Gastrocnemius medialis (tissue), 4 donors: ENCODE measurements at places on chromosomes 3 and 15. TPM values are rescaled to one million over a fixed set of nuclear protein-coding genes. Genes with fewer than 3 reads are reported as not detected.

Gene MED12L
- 0.05 TPM for total RNA-seq

Gene MINDY4B
- not detected for total RNA-seq

- no peak for DNase-seq
- no peak overlapping the region for H3K4me3 ChIP-seq
- H3K36me3 ChIP-seq: no peaks in the 10 kb centered on the region
- no peak overlapping the region for H3K27ac ChIP-seq
- H3K27me3 ChIP-seq: no peaks in the 10 kb centered on the region
These were observed 14.9 kb downstream of the CHST2 start for GRCh38 chr3:143134471-143134870.

Gene PAK6
- 1.4 TPM for total RNA-seq

DNA sequence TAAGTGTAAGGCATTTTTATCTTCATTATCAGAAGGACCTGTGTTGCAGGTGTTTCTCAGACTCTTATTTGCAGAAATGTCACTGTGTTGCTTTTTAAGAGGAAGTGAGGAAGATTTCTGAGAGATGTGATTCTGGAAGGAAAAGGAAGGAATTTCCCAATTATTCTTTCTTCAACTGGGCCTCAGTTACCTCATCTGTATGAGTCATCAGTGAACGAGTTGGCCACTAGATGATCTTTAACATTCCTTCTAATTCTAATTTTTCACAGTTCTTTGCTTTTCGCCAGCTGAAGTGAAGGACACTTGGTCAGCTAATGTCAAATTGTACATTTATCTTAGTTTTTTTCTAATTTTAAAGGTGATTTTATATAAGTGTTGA, 28.9 kb downstream of the CLEC3B start:
- peak overlapping the region; percentile 24 for H3K27ac ChIP-seq
- H3K27me3 ChIP-seq: no peaks in the 10 kb centered on the region
- H3K4me1 ChIP-seq: peaks cover 28% of the 10 kb centered on the region
- DNase-seq: no peak
- H3K4me3 ChIP-seq: no peak overlapping the region

DNA sequence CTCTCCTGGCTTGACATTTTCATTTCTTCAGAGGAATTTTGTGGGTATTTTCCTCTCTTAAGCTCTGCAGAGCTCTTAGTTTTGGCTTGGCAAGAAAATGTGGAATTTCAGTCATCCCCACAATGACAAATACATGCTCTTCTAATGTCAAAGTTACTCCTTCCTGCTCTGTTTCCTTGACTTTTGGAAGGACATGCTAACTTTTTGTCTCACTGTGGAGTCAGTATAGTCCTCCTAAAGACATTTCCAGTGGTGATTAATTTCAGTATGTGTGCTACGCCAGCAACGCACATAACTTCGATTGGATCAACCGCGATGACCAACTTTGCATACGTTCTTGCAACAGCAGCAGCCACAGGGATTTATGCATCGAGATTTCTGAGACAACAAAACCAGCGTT, 13.3 kb downstream of the EBLN2 start:
- no peak overlapping the region for H3K27ac ChIP-seq
- H3K4me1 ChIP-seq: peaks cover 16% of the 10 kb centered on the region
- H3K27me3 ChIP-seq: no peaks in the 10 kb centered on the region
- no peak overlapping the region for H3K4me3 ChIP-seq

Gene DNAH1
- total RNA-seq: 2.2 TPM

DNA sequence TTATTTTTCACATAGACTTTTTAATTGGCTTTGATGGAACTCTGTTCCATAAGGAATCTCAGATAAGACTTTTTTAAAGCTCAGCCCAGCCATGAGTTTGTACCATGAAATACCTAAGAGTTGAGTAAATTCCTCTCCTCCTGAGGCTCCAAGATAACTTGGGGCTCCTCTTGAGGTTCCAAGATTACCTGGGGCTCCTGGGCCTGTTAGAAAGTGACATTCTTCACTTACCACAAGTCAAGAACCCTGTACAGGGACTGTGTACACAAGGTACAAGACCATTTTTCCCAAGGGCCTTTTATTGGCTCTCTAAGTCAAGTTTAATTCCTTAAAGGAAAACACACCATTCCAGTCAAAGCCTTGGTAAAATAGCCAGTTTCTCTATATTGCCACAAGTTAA, 111.3 kb upstream of the PRR20G start:
- no peaks in the 10 kb centered on the region for H3K27me3 ChIP-seq
- no peaks in the 10 kb centered on the region for H3K36me3 ChIP-seq
- no peak overlapping the region for H3K4me3 ChIP-seq
- no peaks in the 10 kb centered on the region for H3K4me1 ChIP-seq
- no peak overlapping the region for H3K27ac ChIP-seq

- DNase-seq: no peak
- H3K36me3 ChIP-seq: no peaks in the 10 kb centered on the region
- H3K4me3 ChIP-seq: no peak overlapping the region
- H3K27ac ChIP-seq: no peak overlapping the region
- no peaks in the 10 kb centered on the region for H3K4me1 ChIP-seq
These were observed 319.6 kb upstream of the TBC1D5 start for GRCh38 chr3:18061737-18062656.

Gene ARL6
- total RNA-seq: 1.2 TPM

DNA sequence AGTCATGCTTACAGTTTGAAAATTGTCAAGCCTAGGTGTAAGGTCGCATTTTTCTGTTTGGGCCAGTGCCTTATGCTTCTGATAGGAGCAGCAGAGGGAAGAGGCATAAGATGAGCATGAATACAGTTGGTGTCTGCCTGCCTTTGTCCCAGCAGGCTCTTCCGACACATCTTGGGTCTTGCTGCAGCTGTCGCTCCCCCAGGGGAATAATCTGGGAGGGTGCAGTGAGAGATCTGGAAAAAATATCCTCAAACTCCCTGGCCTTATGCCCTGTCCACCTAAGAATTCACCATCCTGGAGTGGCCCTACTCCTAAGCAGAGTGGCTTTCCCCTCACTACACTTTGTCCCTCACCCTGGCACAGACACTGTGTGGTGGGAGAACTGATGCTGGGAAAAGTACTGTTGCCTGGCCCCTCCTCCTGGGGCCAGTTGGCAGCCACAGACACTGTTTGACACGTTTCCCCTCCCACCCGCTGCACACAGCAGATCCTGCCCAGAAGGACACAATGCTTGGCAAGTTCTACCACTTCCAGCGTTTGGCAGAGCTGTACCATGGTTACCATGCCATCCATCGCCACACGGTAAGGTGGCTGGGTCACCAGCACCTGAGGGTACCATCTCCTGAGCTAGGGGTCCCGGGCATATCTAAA, 21.1 kb upstream of the RHO start:
- H3K4me1 ChIP-seq: peaks cover 51% of the 10 kb centered on the region
- H3K27ac ChIP-seq: no peak overlapping the region
- no peak for DNase-seq
- no peaks in the 10 kb centered on the region for H3K27me3 ChIP-seq
- H3K4me3 ChIP-seq: no peak overlapping the region
- H3K36me3 ChIP-seq: no peaks in the 10 kb centered on the region

DNA sequence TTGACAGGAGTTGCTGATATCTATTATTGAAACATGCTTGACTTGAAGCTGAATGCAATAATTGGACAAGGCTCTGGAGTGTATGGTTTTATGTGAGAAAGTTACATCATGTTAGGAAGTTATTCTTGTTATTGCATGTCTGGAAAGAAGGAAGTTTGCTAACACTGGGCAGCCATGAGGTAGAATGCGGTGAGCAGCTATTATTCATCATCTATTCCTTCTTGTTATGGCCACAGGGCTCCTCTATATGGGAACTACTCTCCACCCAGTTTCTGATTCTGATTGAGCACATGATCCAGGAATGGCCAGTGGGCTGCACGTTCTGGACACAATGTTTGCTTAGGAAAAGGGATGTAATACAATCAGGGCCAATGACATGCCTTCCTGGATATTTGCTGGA, 37.8 kb upstream of the SCN5A start:
- no peak overlapping the region for H3K4me3 ChIP-seq
- no peaks in the 10 kb centered on the region for H3K27me3 ChIP-seq
- H3K4me1 ChIP-seq: no peaks in the 10 kb centered on the region
- no peak for DNase-seq

- DNase-seq: no peak
- H3K27ac ChIP-seq: no peak overlapping the region
- H3K27me3 ChIP-seq: no peaks in the 10 kb centered on the region
- H3K4me1 ChIP-seq: peaks cover 17% of the 10 kb centered on the region
- no peak overlapping the region for H3K4me3 ChIP-seq
These were observed 273.6 kb downstream of the FOXP1 start for GRCh38 chr3:71309886-71310285.

DNA sequence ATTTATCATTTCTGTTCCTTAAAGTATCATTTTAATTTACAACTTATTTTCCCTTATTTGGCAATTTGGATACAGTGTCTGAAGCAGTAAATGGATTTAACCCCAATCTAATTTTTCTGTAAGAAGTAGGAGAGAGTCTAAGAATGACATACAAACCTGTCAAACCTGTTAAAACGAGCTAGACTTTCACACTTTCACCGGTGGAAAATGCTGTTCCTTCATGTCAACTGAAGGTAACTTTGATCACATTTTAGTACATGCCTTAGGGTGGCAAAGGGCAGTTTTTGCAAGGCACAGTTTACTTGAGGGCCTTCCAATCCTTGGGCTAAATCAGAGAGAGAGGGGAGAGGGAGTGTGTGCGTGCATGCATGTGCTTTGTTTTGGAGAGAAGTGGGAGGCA, 221.4 kb downstream of the THSD4 start:
- peaks cover 4% of the 10 kb centered on the region for H3K4me1 ChIP-seq
- DNase-seq: no peak
- no peak overlapping the region for H3K4me3 ChIP-seq

GRCh38 chr15:35293353-35294130, 208.4 kb upstream of the NANOGP8 start:
- no peaks in the 10 kb centered on the region for H3K27me3 ChIP-seq
- H3K4me1 ChIP-seq: no peaks in the 10 kb centered on the region
- no peak overlapping the region for H3K4me3 ChIP-seq
- H3K27ac ChIP-seq: no peak overlapping the region

DNA sequence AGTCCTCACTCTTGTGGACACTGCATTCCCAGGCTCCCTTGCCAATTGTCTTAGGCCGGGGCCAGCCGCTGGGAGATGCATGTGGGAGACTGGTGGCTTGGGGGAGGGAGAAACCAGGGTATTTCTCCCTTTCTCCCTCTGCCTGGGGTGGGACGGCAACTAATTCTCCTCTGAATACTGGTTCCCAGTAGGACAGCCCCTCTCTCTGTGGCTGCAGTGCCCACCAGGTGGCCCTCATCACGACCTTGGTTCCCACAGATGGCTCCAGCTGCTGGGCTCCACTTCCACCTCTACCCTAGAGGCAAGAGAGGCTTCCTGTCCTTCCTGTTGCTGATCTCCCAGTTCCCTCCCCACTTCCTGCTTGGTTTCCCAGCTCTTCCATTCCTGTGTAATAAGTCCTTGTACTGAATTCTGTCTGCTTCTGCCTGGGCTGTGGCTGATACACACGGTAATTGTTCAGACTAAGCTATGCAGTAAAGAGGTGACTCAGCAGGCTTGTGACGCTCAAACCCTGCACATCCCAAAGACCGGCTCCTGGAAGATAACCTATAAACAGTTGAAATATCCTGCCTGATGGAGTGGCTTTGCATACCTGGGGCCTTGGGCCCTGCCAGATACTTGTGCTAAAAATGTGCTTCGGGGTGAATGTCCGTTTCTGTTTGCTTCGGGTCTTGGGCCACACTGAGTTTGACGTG, 20.4 kb upstream of the COPG1 start:
- H3K36me3 ChIP-seq: no peaks in the 10 kb centered on the region
- no peak for DNase-seq
- H3K4me1 ChIP-seq: peaks cover 48% of the 10 kb centered on the region
- H3K4me3 ChIP-seq: no peak overlapping the region
- H3K27me3 ChIP-seq: no peaks in the 10 kb centered on the region
- peak overlapping the region; percentile 97 for H3K27ac ChIP-seq

DNA sequence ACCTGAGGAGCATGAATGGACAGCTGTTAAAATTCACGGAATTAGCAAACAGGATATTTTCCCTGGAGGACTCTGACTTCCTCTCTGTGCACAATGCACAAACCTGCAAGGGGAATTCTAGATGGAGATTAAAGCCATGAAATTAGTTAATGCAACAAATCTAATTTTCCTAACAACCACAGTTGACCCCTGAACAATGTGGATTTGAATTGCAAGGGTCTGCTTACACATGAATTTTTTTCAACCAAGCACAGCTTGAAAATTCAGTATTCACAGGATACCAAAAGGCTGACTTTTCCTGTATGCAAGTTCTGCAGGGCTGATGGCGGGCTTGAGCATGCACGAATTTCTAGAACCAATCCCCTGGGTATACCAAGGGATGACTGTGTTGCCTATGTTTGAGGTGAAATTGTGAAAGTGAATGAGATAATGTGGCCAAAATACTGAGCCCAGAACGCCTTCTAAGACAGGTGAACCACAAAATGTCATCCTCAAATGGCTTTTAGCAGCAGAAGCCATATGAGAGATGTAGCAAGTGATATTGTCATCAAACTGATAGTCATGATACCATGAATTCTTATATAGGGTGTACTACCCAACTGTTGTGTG, 52.5 kb downstream of the COL8A1 start:
- no peak for DNase-seq
- no peaks in the 10 kb centered on the region for H3K27me3 ChIP-seq
- H3K4me1 ChIP-seq: no peaks in the 10 kb centered on the region
- H3K4me3 ChIP-seq: no peak overlapping the region

GRCh38 chr3:85030052-85030451, 71.3 kb downstream of the CADM2 start:
- no peaks in the 10 kb centered on the region for H3K27me3 ChIP-seq
- DNase-seq: no peak
- H3K4me3 ChIP-seq: no peak overlapping the region
- no peaks in the 10 kb centered on the region for H3K4me1 ChIP-seq

- H3K27me3 ChIP-seq: no peaks in the 10 kb centered on the region
- peaks cover 49% of the 10 kb centered on the region for H3K4me1 ChIP-seq
- H3K4me3 ChIP-seq: no peak overlapping the region
- no peak overlapping the region for H3K27ac ChIP-seq
- H3K36me3 ChIP-seq: peaks cover 25% of the 10 kb centered on the region
These were observed 33.0 kb downstream of the ANP32A start for GRCh38 chr15:68787609-68788263.

Gene ST8SIA2
- not detected for total RNA-seq

GRCh38 chr15:80401456-80401855, 2.7 kb upstream of the ARNT2 start:
- no peak for DNase-seq
- H3K36me3 ChIP-seq: no peaks in the 10 kb centered on the region
- H3K27ac ChIP-seq: no peak overlapping the region
- H3K4me3 ChIP-seq: no peak overlapping the region
- no peaks in the 10 kb centered on the region for H3K27me3 ChIP-seq

DNA sequence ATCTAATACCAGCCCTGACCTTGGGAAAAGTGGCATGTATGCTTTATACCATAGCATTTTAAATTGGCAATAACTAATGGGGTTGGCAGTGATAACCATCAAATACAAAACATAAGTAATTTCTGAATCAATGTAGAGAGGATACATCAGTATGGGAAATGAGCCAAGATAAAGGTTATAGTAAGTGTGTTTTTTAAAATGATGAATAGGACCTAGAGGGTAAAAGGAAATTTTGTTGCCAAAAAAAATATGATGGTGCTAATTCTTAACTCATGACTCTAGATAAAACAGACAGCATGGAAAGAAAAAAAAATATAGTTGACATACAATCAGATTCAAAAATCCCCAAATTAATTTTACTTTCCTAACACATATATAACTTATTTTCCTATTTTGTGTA, 75.4 kb upstream of the ROBO1 start:
- no peak overlapping the region for H3K4me3 ChIP-seq
- H3K27me3 ChIP-seq: no peaks in the 10 kb centered on the region
- DNase-seq: no peak
- H3K27ac ChIP-seq: no peak overlapping the region
- H3K4me1 ChIP-seq: no peaks in the 10 kb centered on the region
- no peaks in the 10 kb centered on the region for H3K36me3 ChIP-seq

Gene FGD5
- total RNA-seq: 5.0 TPM

Gene NPAP1
- total RNA-seq: not detected

Gene PRSS50
- not detected for total RNA-seq
